Psoas muscle (tissue), 8 donors: ENCODE measurements at places on chromosomes 12 and 14. TPM values are rescaled to one million over a fixed set of nuclear protein-coding genes. Genes with fewer than 3 reads are reported as not detected.
A peak's percentile ranks its signal among the peaks of the same experiment; 100 is the strongest.

- DNase-seq: no peak
Observed at GRCh38 chr12:64825143-64826021, 935 bp downstream of the TBC1D30 start.

GRCh38 chr14:53356361-53357150 is 203.4 kb upstream of the DDHD1 start:
- DNase-seq: no peak

DNA sequence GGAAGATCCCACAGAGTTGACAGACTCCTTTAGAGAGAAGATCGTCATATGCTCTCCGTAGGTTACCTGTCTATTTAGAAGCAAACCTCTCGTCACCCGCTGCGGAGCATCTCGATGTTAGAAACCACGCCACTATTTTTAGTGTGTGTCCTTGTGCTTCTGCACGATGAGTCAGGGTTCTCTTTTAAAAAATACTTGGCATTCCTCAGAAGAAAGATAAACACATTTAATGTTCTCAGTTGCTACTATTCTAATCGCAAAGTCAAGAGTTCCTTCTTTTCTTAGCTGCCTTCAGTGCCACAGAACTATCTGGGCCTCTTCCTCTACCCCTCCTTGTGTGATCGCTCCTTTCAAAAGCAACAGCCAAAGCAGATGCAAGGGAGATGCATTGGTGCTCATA is 192.4 kb downstream of the PELI2 start:
- no peak for DNase-seq

- no peak for DNase-seq
Observed at GRCh38 chr12:103903993-103904392, 26.2 kb upstream of the HSP90B1 start.

DNA sequence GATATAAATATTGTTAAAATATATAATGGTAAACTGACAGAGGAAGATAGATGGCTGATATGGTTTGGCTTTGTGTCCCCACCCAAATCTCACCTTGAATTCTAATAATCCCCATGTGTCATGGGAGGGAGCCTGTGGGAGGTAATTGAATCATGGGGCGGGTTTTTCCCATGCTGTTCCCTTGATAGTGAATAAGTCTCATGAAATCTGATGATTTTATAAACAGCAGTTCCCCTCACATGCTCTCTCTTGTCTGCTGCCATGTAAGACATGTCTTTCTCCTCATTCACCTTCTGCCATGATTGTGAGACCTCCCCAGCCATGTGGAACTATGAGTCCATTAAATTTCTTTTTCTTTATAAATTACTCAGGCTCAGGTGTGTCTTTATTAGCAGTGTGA is 46.3 kb downstream of the PTCSC3 start:
- no peak for DNase-seq

- no peak for DNase-seq
Observed at GRCh38 chr12:107379852-107380567, 286.7 kb upstream of the CRY1 start.

DNA sequence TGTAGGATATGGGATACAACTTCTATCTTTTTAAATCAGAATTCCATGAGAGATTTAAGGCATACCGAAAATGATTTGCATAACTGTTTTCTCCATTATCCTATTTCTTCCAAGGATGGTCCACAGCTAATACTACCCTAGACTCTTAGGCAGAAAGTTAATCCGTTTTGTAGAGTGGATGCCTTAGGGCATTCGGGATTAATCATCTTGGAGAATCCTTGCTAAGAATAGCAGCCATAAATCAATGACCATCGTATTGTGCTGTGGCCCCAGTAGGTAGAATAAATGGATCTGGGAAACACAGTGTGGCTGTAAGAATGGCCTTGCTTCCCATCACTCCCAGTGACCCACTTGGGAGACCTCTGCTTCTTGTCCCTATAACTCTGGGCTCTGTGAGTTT is 99.6 kb downstream of the SSPN start:
- no peak for DNase-seq

DNA sequence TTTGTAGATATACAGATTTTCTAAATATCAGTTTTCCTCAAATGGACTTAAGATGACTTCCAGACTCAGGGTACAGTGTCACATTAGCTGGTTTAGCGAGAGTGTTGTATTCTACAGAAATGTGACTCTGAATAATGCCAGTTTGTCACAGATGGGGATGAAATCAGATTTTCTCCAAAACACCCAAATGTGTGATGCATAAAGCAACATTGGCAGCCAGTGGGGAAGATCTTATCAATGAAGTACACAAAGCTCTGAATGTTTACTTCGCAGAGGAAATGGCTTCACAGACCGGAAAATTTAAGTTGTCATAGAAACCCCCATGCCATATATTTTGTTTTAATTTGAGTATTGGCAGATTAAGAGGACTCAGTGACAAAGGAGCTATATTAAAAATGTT is 29.9 kb downstream of the ANO4 start:
- DNase-seq: no peak

DNA sequence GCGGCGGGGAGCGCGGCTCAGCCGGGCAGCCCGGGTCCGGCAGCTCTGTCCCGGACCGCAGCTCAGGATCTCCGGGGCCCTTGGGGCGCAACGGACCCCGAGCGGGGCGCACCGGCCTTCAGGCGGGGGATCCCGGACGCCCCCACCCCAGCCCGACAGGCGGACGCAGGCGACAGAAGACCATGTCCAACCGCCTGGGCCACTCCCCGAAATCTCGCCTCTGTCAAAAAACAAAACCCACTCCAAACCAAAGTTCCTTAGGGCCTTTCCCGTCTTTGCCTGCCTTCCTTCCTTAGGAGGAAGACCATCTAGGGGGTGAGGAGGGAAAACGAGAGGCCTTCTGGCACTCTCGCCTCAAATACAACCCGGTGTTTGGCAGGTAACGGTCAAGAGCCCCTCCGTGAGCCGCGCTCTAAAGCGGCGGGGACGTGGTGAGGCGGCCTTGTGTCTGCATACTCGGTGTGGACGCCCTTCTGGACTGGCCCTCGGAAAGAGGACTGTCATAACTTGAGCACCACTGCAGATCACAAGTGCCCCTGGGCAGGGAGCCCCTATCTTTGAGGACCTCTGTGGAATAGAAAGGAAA is 604 bp downstream of the HCFC2 start:
- DNase-seq: peak; percentile 20

DNA sequence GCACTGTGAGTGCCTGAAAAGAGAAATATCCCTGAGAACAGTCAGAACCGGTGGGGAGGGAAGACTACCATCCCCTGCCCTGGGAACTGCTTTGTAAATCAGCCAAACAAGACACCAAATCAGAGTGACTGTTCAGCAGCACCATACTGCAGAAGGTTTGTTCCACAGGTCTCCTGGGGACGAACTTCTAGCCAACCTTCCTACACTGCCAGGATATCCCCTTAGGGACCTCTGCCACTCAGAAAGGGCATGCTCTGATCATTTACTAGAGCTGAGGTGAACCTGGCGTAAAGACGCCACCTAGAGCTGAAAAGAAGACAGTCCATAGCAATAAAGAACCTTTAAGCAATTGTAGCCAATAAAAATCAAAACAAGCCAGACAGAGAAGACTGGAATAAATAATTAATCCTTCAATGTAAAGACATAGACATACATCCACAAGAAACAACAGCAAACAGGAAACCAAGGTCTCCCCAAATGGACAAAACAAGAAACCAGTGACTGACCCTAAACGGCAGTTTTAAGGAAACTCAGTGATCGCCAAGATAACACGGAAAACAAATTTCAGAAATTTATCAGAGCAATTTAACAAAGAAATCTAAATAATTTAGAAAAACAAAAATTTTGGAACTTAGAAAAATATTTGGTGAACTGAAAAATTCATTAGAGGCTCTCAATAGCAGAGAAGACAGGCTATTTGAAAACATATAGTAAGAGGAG is 228.1 kb upstream of the AMIGO2 start:
- no peak for DNase-seq

- no peak for DNase-seq
Observed at GRCh38 chr14:88468406-88468805, 82.9 kb downstream of the SPATA7 start.

GRCh38 chr12:103677341-103677740 is 90.3 kb downstream of the STAB2 start:
- no peak for DNase-seq

DNA sequence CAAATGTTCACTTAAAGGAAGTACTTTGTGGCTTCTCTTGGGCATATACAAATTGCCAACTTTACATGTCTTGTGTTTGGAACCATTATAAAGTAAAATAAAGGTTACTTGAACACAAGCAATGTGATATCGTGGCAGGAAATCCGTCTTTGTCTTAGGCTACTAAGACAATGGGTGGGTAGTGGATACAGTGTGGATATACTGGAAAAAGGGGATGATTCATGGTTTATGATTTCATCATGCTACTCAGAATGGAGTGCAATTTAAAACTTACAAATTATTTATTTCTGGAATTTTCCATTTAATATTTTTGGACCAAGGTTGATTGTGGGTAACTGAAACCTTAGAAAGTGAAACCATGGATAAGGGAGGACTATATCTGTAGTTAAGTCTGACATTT is 48.4 kb downstream of the MYRFL start:
- DNase-seq: no peak

- no peak for DNase-seq
Observed at GRCh38 chr14:61520576-61520975, 174.7 kb upstream of the HIF1A start.

GRCh38 chr14:63204407-63205043 is at the start of gene RHOJ:
RHOJ (plus strand) TSS chr14:63204443; CDS start chr14:63204870, 427 bp downstream.
- peak; percentile 13 for DNase-seq

- DNase-seq: no peak
Observed at GRCh38 chr12:129193263-129193871, 340.1 kb downstream of the GLT1D1 start.

DNA sequence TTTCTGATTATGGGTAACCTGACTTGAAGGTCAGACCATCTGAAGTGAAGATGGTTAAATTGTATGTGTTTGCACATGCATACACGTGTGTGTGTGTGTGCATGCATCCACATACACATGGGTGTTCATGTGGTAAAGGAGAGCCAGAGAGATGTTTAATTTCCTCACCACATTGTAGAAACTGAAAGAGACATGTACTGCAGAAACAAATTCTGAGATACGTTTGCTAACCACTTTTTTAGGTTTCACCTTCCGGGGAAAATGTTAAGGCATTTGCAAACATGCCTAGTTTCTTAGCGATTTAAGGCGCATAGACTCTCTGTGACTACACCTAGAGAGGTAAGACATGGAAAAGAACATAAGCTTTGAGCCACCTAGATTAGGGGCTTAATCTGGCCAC is 362.9 kb downstream of the RAD51B start:
- DNase-seq: no peak

DNA sequence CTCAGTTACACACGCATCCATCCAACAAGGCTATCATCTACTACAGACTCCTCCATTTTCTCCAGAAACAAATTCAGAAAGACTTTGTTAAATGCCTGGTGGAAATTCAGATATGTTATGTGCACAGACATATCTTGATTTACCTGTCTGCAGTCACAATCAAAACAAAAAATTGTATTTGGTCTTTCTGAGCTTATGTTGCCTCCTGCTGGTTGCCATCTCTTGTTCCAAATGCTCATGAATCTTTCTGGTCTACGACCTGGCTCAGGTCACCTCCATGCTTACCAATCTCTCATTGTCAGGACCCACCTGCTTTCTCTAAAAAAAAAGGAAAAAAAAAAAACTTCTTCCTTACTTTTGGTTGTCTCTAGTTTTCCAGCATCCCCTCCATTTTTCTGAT is 169.2 kb upstream of the PLXNC1 start:
- no peak for DNase-seq

Gene TMEM119
- 2.6 TPM for total RNA-seq

Gene FOXJ2
- total RNA-seq: 24.5 TPM

Gene CLMN
- 5.8 TPM for total RNA-seq

Gene RAD51AP1
- total RNA-seq: 0.92 TPM

Gene EIF2S3B
- total RNA-seq: 0.24 TPM
